ENCODE measurements at places on chromosomes 11 and 22.

DNA sequence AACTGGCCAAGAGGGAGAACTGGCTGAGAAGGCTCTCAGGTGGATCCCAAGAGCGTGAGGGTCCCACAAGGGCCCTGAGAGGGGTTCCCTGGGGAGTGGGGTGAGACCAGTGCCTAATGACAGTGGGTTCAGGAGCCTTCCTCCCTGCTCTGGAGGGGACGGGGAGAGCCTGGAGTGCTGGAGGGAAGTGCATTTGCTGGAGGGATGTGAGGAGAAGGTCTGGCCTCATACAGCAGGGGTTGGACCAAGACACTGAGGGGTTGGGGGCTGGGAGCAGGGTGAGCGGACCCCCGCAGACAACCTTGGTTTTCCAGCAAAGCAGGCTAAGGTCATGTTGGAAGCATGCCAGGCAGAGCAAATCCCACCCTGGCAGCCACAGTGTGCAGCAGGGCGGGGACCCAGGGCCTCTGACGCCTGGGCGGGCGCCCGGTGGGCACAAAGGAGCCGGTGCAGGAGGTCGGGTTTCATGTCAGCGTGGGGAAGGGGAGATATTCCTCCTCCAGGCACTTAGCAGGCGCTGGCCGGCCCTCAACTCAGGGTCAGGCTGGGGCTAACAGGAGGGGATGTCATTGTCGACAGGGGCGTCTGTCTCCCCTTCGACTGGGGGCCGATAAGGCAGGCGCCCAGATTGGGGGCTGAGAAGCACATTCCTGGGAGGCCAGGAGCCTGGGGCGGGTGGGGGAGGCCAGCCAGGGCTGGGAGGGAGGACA, 3.1 kb upstream of the DERL3 start:
- DNase-seq, result no peak

GRCh38 chr11:101914738-101915426, at the start of gene CEP126:
TSS of gene CEP126 (plus strand) at chr11:101915010. CDS start at chr11:101915285, 275 bp downstream.
- peak; percentile 92 for DNase-seq

DNA sequence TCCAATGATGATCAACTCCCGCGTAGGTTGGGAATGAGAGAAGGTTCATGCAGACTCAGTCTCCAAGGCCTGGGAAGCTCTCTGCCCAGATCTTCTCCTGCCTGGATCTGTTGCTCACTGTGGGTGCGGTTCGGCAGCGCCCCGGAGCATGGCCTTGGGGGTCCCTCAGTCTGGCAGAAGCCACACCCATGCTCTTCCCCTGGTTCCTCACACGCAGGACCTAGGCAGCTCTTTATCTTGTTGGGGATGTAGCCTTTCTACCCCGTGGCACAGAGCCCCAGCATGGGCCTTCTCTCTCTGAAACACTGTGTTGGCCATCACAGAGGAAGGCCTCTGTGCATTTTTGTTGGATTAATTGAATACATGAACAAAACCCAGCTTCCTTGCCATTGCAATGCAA, 1461.6 kb downstream of the BRD1 start:
- DNase-seq, result no peak

- no peak for DNase-seq
Observed at GRCh38 chr22:32570501-32570900, 95.9 kb downstream of the FBXO7 start.

DNA sequence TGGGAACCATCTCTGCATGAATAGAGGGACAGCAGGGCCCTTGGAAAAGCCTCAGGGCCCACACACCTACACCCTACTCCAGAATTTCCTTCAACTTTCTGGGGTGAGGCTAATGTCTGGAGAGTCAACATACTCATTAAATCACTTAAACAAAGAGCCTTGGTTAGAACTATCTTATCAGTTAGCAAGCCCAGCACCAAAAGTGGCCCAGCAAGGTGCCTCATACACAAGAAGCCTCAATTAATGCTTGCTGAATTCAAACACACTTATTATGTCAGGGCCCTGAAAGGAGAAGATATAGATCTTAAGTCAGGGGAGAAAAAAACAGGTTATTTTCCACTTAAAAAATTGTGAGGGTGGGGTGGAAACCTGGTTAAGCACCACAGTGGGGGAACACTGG, 61.4 kb downstream of the C11orf58 start:
- DNase-seq, result no peak

All from CD4-positive, alpha-beta T cell treated with Interleukin-15 for 4 hours (primary cell).